ENCODE measurements at places on chromosomes 7 and 10.

DNA sequence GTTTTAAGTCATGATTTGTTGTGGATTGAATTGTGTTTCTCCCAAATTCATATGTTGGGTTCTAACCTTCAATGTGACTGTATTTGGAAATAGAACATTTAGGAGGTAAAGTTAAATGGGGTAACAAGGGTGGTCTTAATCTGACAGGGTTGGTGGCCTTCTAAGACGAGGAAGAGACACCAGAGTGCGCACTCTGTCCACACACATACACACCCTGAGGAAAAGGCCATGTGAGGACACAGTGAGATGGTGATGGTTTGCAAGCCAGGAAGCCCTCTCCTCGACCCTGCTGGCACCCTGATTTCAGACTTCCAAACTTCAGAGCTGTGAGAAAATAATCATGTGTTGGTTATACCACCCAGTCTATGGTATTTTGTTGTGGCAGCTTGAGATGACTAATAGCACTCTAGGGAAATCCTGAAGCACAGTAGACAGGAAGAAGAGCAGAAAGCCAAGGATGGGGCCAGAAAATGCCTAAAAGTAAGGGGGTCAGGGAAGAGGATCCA lies 28.0 kb upstream of the SEM1 start:
- DNase-seq, result no peak

DNA sequence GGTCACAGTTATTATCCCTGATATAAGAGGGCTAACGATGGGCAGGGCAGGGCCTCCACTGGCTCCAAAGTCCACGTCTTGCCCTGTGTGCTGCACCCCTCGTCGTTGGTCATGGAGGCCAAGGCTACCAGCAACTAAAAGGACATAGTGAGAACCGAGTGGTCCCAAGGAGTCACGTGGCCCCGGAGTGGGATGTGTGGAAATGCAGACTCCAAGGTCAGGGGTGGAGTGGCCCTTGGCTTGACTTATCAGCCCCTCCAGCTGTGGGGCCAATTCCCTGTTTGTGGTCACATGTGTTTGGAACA lies 30.7 kb downstream of the BTBD16 start:
- DNase-seq, result no peak

- no peak for DNase-seq
Observed at GRCh38 chr10:17768496-17768895, 16.5 kb downstream of the TMEM236 start.

DNA sequence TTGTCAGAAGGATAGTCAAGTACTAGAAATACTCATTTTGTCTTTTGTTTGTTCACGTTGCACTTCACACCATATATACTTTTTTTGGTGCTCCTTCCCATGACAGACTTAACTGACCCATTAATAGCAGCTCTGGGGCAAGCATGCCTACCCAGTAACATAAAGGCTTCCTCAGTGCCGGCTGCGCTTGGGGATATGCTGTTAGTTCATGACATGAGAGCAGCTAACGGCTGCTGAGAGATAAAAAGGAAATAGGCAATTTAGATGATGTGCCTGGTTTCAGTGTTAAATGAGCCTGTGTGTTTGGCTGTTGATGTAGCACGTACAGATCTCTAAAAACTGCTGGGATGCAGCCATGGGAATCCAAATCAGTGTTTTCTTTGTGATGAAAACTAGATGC lies 86.4 kb downstream of the TAX1BP1 start:
- no peak for DNase-seq
